ENCODE measurements at places on chromosomes 5 and 9. TPM values are rescaled to one million over a fixed set of nuclear protein-coding genes. Genes with fewer than 3 reads are reported as not detected.

Gene SLC25A2
- total RNA-seq: 0.25 TPM

Gene TMEM174
- not detected for total RNA-seq

Gene TTLL11
- 2.3 TPM for total RNA-seq

Gene TBC1D2
- total RNA-seq: 5.0 TPM

Gene AQP3
- 113 TPM for total RNA-seq

Gene SLC6A3
- total RNA-seq: 0.41 TPM

Gene TLR4
- 0.11 TPM for total RNA-seq

Gene CRAT
- 14.0 TPM for total RNA-seq

Gene WNT8A
- total RNA-seq: not detected

Gene ZNF454
- 0.07 TPM for total RNA-seq

Gene FOXD4L3
- total RNA-seq: 0.16 TPM

Gene COL27A1
- total RNA-seq: 0.82 TPM

Gene IFNK
- not detected for total RNA-seq

Gene GPR150
- total RNA-seq: 0.48 TPM

Gene C1QTNF2
- not detected for total RNA-seq

Gene CLPTM1L
- total RNA-seq: 118 TPM

Gene PDCD1LG2
- 2.5 TPM for total RNA-seq

Gene ADRB2
- 0.34 TPM for total RNA-seq

Gene ZNF367
- total RNA-seq: 26.1 TPM

Gene CATSPER3
- 0.95 TPM for total RNA-seq

Gene CAMK2A
- total RNA-seq: not detected

Gene SYK
- total RNA-seq: 0.45 TPM

Gene KCNN2
- total RNA-seq: not detected

Gene PNPLA7
- 3.0 TPM for total RNA-seq

Gene CDC20B
- total RNA-seq: 0.32 TPM

Gene TIGD6
- 1.2 TPM for total RNA-seq

Gene BAAT
- total RNA-seq: not detected

Gene PCDHB12
- total RNA-seq: not detected

Gene ZNF300
- 0.61 TPM for total RNA-seq

Gene LECT2
- total RNA-seq: not detected

Gene ANP32B
- 318 TPM for total RNA-seq

Gene PIP5K1B
- total RNA-seq: 7.0 TPM

Gene FYB1
- 193 TPM for total RNA-seq

Gene PHF24
- not detected for total RNA-seq

Gene ANKRD34B
- total RNA-seq: not detected

Gene PHAX
- 34.6 TPM for total RNA-seq

Gene FCN1
- not detected for total RNA-seq

Gene GRM6
- total RNA-seq: not detected

Gene DBH
- total RNA-seq: not detected

Gene NCBP1
- 44.0 TPM for total RNA-seq

Gene SH2D3C
- 58.4 TPM for total RNA-seq

Gene CTNND2
- total RNA-seq: not detected

Gene C9
- not detected for total RNA-seq

Gene GLRA1
- total RNA-seq: not detected
